SW 1271 (cell line): ENCODE measurements at places on chromosomes 1 and 21.

- no peak for DNase-seq
Observed at GRCh38 chr1:159829273-159829634, 2.6 kb downstream of the SLAMF8 start.

GRCh38 chr1:154605534-154605933 is 2.5 kb downstream of the ADAR start:
- DNase-seq, result no peak

GRCh38 chr1:183244466-183244865 is 58.4 kb downstream of the LAMC2 start:
- DNase-seq, result no peak

DNA sequence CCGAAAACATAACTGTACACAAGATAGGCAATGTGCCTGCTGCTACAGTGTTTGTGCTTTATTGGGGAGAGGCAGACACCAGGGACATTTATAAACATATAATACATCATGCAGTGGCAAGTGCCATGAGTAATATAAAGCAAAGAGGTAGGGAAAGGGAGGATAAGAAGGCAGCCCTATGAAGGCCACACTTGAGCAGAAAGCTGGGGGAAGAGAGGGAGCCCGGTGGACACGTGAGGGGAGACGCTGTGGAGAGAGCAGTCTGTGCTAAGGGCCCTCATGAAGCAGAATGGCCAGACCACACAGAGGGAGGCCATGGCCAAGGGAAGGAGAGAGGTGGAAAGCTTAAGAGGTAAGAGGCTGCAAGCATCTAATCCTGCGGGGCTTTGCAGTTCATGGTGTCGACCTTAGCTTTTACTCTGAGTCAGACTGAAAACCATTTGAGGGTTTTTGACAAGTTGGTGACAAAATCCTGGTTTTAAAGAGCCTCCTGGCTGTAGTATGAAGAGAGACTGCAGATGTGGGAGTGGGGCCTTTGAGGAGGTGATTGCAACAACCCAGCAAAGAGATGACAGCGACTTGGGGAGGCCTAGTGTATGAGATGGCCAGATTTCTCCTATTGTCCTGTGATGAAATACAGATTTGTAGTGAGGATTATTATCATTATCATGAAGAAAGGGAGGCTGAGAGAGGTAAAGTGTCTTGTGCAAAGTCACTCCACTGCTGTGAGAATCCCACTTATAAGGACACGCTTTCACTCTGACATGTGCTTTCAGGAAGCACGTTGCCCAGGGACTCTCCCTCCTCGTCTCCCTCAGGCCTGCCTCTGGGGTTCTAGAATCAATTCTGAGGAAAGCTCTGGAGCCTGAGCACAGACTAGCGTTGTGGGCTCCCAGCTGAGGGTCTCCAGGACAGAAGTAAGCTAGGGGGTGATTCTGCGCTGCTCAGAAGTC is 192.9 kb downstream of the RHOU start:
- DNase-seq, result no peak

- DNase-seq, result no peak
Observed at GRCh38 chr1:206513312-206514111, 6.2 kb downstream of the RASSF5 start.

DNA sequence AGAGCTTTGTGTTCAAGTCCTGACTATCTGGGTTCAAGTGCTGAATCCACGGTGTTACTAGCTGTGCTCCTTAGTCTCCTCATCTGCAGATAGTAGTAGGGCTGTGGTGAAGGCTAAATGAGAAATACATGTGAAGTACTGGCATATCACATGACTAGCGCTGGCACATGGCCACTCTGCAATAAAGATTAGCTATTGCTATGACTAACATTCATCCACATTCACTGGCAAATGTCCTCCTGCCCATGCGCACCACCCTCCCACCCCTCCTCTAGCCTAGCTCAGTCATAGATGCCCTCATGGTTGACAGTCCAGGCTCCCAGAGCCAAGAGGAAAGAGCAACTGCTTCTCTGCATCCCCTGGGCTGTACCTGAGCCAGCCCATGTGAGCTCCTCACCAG is 8.5 kb upstream of the COL8A2 start:
- DNase-seq, result no peak

- no peak for DNase-seq
Observed at GRCh38 chr1:225613006-225613405, 39.9 kb downstream of the ENAH start.
